HEK293T (cell line): ENCODE measurements at places on chromosomes 4 and X.

DNA sequence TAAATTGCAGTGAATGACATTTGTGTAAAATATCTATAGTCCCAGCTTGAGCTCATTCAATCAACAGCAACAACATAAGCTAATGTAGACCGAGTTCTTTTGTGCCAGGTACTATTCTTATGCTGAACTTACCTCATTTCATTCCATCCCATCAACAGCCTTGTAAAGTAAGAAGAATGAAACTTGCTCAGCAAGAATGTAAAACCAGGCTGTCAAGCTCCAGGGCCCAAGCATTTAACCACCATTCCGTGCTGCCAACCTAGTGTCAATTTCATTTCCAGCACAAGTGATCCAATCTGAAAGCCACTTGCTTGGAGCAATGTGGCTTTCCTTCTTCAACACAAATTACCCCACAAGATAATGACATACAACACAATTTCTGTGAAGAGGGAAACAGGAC lies 36.6 kb downstream of the RASSF6 start:
- no peak for DNase-seq

- DNase-seq: no peak
Measured at GRCh38 chr4:115780268-115780667, 666.8 kb upstream of the NDST4 start.

DNA sequence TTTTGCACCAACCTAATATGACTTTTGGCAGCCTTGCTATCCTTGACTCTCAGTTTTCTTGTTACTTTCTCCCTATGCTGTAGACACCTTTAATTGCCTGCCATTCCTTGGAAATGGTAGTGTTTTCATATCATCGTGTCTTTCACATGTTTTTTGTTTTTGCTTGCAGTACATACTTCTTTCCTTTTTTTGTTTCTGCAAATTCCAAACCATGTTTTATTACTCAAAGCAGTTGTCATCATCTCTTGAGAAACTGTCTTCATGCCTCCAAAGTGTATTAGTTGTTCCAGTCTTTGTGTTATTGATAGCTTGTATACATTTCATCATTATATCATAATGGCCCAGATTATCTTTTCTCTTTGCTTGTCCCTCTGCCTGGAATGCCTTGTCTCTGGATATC lies 57.1 kb downstream of the PDLIM5 start:
- DNase-seq: no peak

GRCh38 chr4:10098780-10099160 lies 17.8 kb downstream of the WDR1 start:
- no peak for DNase-seq

DNA sequence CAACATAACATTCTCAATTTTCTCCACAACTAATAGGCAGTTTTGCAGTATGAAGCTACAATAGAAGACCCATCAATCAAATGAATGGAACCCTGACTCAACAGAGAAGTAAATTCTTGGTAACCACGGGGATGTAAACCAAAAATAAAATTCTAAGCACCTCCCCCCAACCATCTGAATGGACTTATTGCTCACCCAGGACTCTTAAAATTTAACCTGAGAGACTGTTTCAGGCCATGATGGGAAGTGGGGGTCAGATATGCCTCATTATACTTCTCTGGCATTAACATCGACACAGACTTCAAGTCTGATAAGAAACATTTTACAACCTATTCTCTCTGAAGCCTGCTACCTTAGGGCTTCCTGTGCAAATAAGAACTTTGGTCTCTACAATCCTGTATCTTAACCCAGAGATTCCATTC lies 620.9 kb downstream of the TLL1 start:
- DNase-seq: no peak
